Astrocyte of the hippocampus (primary cell): ENCODE measurements at places on chromosomes 5 and 9.

- no peak for DNase-seq
Observed at GRCh38 chr5:107539726-107540330, 130.9 kb downstream of the EFNA5 start.

GRCh38 chr5:55518831-55519390 is 15.9 kb downstream of the PLPP1 start:
- no peak for DNase-seq

- DNase-seq = no peak
Observed at GRCh38 chr5:98936948-98937715, 8.3 kb upstream of the CHD1 start.

DNA sequence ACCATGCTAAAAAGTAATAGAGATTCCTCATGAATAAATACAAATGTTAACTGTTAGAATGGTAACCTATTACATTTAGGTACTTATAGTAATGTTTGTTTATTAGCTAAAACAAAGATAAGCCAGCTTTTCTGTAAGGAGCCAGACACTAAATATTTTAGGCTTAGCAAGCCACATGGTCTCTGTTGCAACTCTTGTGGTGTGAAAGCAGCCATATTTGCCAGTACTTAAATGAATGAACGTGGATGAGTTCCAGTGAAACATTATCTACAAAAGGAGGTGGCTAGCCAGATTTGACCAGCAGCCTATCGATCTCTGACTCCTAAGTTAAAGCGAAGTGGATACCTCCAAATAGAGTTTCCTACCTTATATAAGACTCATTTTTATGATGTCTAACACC is 331.6 kb downstream of the CDH12 start:
- DNase-seq = peak; percentile 2

- DNase-seq = no peak
Observed at GRCh38 chr9:79154806-79155205, 417.0 kb upstream of the TLE4 start.

DNA sequence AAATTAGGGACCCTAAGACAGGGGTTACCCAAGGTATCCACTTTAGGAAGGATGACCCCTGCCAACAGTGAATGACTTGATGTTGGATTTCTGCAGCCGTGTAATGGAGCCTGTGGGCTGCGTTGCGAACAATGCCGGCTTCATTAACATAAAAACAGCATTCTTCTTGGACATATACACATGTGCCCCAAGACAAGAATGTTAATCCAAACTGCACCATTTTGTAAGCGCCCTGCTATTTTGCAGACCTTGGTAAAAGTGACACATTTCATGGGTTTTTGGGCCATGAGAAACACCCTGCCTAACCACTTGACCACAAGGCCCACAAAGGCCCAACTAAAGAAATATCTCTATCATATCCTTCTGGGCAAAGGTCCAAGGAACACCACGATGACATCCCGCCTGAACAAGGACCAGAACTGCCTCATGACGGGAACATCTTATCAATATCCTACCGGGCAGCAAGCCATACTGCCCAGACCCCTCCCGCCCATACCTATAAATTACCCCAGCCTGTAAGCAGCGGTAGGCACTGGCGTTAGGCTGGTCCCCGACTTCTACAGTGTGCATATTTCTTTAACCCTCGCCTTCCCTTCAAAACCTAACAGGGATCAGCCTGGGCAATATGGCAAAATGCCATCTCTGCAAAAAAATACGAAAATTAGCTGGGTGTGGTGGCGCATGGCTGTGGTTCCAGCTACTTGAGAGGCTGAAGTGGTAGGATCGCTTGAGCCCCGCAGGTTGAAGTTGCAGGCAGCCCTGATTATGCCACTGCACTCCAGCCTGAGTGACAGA is 9.7 kb upstream of the PDCD1LG2 start:
- peak; percentile 90 for DNase-seq

DNA sequence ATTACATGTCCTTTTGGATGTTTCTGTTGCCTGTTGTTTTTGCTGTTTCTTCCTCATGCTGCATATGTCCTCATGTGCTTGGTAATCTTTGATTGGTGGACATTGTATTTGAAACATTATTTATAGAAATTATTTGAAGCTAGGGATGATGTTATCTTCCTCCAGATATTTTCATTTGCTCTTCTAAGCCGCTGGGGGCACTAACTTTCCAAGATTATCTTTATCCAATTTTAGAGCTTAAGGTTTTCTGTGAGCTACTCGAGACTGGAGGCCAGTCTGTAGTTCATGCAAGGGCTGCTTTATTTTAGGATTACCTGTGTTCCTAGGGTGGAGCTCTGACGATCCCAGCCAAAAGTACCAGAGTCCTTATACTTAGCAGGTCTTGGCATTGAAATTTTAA is 40.9 kb downstream of the STX17 start:
- no peak for DNase-seq

DNA sequence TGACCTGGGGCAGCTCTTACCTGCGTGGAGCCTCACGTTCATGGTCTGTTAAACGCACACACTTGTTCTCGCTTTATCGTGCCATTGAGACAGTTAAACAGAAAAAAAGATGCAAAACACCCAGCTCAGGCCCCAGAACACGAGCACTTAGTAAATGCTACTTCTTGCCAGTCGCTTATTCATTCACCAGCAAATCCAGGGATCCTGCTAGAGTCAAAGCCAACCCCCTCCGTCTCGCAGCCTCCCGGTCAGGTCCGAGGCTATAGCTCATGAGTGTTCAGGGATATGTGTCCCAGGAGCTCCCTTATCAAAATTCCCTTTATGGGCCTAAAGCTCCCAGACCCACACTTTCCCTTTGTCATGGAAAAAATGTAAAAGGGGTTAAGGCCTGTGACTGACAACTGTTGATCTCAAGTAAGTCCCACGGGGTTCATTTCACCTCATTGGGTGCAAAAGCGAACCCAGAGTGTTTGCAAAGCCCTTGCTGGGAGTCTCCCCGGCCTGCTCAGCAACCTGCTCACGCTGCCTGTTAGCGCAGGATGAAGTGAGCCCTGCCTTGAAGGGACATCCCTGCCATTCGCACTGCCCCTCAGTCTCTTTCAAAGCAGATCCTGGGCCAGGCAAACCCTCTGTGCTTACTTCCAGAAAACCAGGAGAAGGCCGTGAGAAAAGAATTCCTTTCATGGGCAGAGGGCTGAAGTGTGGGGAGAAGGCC is 40.7 kb downstream of the HRH2 start:
- no peak for DNase-seq

GRCh38 chr9:117151716-117152115 is 263.1 kb downstream of the ASTN2 start:
- no peak for DNase-seq

DNA sequence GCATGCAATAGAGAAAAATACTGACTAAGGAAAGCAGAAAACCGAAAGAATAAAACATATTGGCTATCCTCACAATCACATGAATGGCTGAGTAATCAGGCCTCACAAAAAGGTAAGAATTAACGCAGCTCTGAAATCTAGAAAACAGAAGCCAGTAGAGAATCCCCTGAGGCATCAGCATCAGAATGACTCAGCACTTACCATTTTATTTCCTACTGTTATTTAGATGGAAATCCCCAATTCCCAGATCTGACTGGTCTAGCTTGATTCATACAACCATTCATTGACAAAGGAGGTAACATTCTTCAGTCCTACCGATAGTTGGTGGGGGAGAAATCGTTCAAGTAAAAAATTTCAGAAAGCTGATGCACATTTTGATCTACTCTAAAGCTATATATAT is 1408.4 kb upstream of the WWC1 start:
- peak; percentile 64 for DNase-seq

GRCh38 chr9:137760426-137760825 is 117.2 kb upstream of the CACNA1B start:
- DNase-seq = peak; percentile 49

DNA sequence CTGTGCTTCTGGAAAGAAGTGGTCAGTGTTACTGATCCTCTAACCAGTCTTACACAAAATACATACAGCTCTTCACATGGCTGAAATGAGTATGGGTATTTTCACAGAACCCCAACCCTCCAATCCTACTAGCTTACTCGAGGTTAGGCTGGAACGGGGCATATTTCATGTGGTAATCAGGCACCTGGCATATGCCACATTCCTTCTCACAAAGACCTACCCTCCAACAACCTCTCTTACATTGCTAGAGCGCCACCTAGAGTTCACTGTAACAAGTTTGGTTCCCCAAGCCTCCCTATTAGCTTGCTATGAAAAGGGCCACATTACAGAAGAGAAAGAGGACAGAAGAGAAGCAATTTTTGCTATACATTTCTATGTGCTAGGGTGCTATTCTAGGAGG is 597.3 kb downstream of the PRELID2 start:
- DNase-seq = peak; percentile 67

DNA sequence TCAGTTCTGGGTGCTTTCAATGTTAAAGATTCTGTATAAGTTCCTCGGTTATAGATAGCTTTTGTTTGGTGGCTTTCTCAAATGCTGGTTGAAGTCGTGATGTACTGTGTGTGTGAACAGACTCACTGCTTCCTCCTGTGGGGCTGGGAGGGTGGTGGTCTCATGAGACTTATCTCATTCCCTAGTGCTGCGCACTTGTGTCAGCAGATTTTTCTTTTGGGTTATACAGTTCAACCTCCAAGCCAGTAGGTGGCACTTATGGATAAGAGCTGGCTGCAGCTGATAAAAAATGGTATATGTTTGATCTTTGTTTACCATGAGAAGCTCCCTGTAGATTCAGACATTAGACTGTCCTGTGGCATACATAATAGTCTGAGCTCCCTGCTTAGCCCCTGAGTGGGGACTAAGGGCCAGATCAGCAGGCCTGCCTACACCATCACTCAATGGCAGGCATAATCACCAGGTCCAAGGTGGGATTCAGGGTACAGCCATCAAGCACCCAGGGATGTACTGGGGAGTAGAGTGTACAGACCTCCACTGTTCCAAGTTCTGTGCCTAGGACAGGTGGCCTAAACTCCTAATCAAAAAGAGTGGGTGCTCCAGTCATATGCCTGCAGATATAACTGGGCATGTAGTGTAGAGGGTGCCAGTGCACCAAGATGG is 174.2 kb downstream of the OXCT1 start:
- peak; percentile 7 for DNase-seq

- DNase-seq = no peak
Observed at GRCh38 chr5:82010696-82011095, 38.9 kb downstream of the ATG10 start.
